ENCODE measurements at places on chromosomes 4 and X.

GRCh38 chr4:16157609-16158503, 68.4 kb downstream of the TAPT1 start:
- DNase-seq = no peak

- DNase-seq = no peak
These were observed 58.3 kb upstream of the GUCY1A1 start for GRCh38 chr4:155608225-155608885.

- no peak for DNase-seq
These were observed 45.6 kb downstream of the BBS12 start for GRCh38 chr4:122777846-122778673.

DNA sequence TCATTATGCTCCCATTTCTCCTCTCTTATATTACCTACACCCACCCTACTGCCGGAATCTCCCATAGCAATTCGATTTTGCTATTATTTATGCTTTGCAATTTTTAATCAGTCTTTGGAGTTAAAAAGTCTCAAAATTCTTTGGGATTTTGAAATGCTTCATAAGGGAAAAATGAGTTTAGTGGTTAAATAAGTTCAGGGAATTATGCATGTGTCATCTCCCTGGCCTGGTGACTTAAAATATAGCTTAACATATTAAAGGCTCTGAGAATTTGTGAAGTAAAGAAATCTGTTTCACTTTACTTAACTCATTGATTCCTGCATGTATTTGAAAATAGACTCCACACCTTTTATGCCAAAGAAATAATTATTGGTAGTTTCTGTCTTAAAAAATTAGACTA, 185.1 kb upstream of the DIPK2B start:
- DNase-seq = no peak

DNA sequence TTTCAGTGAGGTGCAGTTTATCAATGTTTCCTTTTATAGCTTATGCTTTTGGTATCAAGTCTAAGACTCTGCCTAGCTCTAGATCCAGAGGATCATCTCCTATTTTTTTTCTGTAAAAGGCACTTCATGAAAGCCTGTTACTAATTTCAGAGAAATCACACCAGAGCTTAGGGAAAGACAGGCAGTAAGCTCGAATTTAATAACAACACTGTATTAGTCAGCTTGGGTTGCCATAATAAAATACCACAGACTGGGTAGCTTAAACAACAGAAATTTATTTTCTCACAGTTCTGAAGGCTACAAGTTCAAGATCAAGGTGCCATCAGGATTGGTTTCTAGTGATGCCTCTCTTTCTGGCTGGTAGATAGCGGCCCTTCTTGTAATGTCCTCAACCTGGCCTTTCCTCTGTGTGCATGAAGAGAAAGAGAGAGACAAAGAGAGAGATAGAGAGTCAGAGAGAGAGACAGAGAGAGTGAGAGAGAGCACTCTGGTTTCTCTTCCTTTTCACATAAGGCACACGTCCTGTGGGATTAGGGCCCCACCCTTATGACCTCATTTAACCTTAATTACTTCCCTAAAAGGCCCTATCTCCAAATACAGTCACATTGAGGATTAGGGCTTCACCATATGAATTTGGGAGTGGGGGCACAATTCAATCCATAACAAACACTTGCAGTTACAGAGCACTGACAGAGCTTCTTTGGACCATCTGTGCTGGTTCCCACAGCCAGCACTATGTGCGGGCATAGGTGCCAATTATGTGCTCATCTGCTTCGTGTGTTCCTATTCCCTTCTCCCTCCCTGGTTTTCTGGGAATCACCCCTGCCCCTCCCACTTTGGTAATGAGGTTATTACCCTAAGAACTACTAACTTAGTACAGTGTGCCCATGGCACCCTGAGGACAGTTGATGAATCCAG, 114.8 kb upstream of the MED14 start:
- DNase-seq = no peak

DNA sequence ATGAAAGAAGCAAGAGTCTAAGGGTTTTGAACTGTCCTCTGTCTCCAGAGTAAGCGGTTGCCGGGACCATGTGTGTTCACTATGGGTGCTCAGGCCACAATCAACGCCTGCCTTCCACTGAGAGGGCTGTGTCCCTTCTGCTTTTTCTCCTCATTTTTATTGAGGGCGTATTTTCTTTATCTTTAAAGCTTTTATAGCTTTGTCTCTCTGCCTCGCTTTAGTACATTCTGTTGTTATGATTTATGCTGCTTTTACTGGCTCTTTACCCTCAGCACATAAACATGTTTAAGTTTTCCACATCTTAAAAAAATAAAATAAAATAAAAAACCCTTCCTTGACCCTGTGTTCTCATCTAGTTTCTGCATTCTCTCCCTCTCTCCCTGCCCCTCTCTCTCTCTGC, 42.4 kb upstream of the ATP6AP2 start:
- DNase-seq = no peak

DNA sequence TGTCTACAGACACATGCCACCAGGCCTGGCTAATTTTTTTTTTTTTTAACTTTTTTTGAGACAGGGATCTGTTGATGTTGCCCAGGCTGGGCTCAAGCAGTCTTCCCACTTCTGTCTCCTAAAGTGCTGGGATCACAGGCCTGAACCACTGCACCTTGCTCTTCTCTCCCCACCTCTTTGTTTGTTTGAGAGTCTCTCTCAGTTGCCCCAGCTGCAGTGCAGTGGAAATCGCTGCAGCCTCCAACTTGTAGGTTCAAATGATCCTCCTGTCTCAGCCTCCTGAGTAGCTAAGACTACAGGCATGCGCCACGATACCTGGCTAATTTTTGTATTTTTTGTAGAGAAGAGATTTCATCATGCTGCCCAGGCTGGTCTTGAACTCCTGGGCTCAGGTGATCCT, 115.6 kb downstream of the LARP7 start:
- no peak for DNase-seq

DNA sequence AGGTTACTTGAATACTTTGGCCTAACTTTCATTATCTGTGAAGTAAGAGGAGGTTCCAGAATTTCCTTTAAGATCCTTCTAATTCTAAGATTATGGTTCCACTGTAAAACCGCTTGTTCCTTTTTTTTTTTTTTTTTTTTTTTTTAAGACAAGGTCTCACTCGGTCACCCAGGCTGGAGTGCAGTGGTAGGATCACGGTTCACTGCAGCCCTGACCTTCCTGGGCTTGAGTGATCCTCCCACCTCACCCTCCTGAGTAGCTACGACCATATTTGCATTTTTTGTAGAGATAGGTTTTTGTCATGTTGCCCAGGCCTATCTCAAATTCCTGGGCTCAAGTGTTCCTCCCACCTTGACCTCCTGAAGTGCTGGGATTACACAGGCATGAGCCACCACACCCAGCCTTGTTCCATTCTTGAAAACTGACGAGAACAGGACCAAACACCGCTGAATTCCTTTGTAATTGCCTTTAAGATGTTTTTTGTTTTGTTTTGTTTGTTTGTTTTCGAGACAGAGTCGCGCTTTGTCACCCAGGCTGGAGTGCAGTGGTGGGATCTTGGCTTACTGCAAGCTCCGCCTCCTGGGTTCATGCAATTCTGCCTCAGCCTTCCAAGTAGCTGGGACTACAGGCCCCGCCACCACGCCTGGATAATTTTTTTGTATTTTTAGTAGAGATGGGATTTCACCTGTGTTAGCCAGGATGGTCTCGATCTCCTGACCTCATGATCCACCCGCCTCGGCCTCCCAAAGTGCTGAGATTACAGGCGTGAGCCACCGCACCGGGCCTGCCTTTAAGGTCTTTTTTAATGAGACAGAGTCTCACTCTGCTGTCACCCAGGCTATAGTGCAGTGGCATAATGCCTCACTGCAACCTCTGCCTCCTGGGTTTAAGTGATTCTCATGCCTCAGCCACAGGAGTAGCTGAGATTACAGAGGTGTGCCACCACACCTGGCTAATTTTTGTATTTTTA, 6.8 kb downstream of the PDS5A start:
- no peak for DNase-seq

DNA sequence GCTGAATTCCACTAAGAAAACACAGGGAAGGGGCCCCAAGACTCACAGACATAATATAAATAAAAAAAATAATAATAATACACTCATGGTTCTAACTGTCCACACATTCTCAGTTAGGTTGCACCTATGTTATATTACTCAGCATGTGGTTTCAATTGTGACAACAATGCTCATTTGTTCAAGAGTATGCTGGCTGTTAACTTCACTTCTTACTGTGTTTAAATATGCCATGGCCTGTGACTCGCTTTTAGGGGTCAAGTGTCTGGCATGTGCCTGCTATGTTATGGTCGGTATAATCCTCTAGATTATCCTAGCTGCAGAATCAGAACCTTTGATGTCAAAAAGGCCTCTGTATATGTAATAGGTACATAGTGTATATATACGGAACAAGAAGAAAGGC, 324.8 kb upstream of the INTU start:
- no peak for DNase-seq

DNA sequence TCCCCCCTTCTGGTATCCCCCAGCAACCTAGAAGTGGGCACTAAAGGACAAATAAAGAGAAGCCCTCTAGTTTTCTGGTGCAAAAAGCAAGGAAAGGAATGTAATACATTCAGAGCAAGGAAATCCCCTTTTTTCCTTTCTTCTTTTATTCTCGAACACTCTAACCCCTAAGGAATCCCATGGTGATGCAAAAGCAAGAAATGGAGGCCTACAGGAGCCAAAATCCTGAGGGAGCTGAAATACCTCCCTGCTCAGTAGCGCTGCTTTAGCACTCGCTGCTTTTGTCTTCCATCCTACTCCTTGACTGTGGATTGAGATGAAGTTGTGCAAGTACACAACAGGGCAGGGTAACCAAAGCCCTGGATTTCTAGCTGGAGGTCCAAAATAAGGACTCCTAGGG, 251.0 kb downstream of the PRDM5 start:
- DNase-seq = no peak

- no peak for DNase-seq
These were observed 127.6 kb upstream of the RBPJ start for GRCh38 chr4:26192899-26193869.

DNA sequence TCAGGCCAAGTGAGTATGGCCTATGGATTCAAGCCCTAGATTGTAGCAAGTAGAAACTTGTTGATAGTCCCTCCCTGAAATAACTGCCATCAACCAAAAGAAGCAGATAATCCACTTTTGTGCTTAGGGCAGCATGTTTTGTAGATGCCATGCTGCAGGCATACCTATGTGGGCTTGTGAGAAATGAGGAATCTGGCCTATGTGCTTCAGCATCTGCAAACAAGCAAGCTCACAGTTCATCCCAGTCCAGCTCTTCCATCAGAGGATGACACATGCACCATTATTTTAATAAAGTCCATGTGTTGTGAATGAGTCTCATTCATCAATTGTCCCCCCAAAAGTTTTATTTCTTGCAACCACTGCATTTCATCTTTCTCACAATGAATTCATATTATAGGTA, 421.9 kb upstream of the DIPK2B start:
- no peak for DNase-seq

- DNase-seq = no peak
These were observed 1390.9 kb downstream of the C4orf33 start for GRCh38 chr4:130486841-130487240.

DNA sequence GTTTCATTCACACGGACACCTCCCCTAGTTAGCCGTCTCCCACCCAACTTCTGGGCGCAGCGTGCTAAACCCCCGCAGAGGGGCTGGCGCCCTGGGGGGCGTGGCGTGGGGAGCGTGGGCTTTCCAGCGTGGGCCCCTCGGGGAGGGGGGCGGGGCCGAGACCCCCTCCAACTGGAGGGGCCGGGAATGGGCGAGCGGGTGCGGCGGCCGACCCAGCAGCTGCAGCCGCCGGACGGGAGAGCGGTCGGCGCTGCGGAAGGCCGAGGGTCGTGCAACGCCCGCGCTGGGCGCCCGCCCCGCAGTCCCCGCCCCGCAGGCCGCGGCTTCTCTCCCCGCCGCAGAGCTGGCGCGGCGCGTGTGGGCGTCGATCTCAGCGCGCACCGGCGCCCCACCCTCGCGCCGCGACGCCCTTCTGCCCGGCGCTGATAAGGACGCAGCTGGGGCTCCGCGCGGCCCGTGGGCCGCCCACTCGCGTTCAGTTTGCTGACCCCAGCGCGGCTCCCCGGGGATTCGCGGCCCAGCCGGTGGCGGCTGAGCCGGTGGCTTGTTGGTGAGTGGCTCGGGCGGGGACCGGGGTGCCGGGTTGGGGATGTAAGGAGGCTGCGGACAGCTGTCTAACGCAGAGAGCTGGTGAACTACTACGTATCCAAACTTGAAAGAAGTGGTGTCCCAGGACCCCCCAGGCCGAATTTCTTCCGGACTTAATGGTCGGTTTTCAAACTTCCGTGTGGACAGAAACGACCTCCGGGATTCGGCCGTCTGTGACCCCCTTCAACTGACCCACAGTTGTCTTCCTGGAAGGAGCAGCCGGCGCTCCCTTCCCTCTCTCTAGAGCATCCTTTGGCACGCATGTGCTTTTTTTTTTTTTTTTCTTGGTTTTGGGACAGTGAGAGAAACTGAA, 1.5 kb downstream of the FHDC1 start:
- no peak for DNase-seq

GRCh38 chr4:172147687-172148086, 334.5 kb downstream of the GALNTL6 start:
- no peak for DNase-seq

DNA sequence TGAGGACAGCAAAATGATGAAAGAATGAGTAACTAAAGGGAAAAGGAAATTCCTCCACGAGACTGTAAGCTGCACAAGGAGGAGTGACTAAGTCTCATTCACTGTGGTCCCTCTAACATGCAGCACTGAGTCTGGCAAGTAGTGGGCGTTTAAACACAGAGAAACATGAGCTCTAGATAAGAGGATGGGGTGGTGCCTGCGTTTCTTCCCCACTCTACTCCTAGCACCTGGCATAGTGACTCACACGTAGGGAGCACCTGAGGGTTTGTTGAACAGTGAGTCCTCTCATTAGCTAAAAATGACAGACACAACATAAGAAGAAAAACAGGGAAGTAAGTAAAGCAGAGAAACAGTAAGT, 105.8 kb upstream of the CBR4 start:
- DNase-seq = no peak

- no peak for DNase-seq
These were observed 983.7 kb upstream of the LCORL start for GRCh38 chr4:19005211-19005610.

GRCh38 chrX:154059231-154059630, 38.3 kb downstream of the MECP2 start:
- DNase-seq = no peak

DNA sequence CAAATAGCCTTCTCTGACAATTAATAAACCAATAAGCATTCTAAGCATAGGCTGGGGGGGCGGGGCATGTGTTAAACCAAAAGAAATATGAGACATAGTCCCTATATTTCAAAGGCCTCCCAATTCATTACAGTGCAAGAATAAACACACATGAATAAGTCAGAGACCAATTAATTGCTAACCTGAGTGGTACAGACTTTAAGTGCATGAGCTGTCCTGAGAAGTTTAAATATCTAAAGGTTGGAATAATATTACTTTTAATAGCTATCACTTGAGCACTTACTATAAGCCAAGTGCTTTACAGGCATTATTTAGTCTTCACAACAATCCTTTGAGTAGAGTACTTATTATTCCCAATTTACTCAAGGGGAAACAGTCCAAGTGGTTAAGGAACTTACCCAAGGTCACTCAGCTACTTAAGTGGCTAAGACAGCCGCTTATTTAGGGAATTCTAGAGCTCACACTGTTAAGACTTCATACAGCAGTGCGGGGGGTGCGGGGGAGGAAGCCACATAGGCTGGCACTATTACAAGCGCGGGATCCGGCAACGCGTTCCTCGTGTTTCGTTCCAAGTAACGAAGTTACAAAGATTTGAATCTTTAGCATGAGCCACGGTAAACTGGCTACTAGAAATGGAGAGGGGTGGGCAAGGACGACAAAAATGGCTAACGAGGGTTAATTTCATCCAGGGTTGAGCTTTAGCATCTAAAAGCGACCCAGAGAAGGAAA, 1.4 kb downstream of the THOC2 start:
- no peak for DNase-seq
